ENCODE measurements at places on chromosomes 16 and 17.

- peak; percentile 57 for DNase-seq
Observed at GRCh38 chr17:7213895-7214299, 5.7 kb downstream of the DLG4 start.

GRCh38 chr16:27111486-27111885 is 44.8 kb downstream of the C16orf82 start:
- no peak for DNase-seq

- no peak for DNase-seq
Observed at GRCh38 chr16:70421473-70422311, 17.2 kb downstream of the ST3GAL2 start.

GRCh38 chr17:82519971-82520903 is 705 bp downstream of the FOXK2 start:
- no peak for DNase-seq

- no peak for DNase-seq
Observed at GRCh38 chr16:80710918-80711317, 93.5 kb downstream of the CDYL2 start.

DNA sequence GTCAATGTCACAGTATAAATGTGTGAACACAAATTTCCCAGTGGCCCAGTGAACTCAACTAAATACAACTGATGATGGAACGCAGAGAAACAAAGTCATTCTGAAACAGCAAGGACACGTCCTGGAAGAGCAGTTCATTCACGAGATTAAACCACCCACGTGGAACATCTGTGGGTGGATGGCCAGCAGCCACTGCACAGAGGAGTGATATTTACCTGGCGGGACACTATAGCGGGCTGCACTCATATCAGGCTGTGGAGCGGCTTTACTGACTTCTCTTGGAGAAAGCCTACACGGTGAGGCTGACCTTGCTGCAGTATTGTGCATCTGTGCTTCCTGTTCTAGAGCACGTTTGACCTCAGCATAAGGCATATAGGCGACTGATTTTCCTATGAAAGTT is 87.3 kb downstream of the TTC19 start:
- DNase-seq, result no peak

DNA sequence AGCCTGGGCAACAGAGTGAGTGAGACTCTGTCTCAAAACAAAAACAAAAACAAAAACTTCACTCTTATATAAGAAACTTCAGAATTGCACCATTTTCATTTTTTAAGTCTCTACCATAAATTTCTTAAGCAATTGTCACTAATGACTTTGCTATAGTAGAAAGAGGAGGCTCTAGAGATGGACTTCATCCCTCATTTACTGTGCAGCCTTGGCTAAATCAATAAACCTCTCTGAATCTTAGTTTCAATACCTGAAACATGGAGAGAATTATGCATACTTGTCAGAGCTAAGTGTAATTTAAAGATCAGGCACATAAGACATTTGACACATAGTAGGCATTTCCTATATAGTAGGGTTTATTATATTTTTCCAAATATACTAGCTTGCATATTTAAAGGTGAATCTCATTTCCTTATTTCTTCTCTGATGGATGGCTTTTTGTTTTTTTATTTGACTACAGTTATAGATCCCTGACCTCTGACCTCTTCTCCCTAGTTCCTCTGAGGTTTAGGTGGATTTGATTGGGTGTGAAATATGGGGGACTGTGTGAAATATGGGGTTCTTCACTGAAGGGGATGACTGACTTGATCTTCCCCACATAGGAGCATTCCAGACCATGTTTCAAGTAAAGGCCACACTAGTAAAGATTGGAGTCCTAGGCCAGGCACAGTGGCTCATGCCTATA is 2.7 kb downstream of the CCL5 start:
- DNase-seq, result no peak

GRCh38 chr16:49498666-49499413 is 125.2 kb downstream of the C16orf78 start:
- no peak for DNase-seq

- DNase-seq, result no peak
Observed at GRCh38 chr17:8332688-8333087, 7.0 kb upstream of the ODF4 start.

DNA sequence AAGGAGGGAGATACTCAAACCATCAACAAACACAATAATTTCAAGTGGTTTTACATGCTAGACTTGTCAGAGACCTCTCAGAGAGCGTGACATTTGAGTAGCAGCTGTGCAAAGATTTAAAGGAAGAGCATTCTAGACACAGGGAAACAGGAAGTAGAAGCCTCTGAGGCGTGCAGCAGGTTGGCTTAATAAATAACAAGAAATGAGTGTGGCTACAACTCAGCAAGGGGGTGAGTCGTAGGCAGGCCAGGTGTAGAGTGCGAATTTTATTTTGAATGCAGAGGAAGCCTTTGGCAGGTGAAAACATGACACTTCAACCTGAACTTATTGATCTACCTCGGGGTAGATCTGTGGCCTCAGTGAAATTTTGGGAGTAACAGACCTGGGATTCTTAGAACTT is 73.2 kb upstream of the MRTFB start:
- peak; percentile 70 for DNase-seq

GRCh38 chr16:19240494-19240893 is 45.0 kb upstream of the CLEC19A start:
- no peak for DNase-seq

DNA sequence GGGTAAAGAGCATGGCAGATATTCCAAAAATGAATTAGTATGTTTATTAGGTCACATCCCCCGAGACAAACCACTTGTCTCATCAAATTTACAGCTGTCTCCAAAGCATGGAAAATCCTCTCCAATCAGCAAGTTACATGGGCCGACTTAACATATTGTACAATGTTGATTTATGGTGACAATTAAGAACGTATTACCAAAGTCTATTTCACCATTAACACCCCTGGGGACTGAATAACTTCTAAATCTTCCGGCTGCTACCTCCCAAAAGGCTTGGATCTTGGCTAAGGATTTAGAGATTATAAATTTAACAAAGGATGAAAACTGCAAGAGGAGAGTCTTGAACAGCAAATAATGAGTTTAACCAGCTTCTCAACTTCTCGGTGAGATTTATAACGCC is 311.9 kb downstream of the NPIPA8 start:
- DNase-seq, result no peak

DNA sequence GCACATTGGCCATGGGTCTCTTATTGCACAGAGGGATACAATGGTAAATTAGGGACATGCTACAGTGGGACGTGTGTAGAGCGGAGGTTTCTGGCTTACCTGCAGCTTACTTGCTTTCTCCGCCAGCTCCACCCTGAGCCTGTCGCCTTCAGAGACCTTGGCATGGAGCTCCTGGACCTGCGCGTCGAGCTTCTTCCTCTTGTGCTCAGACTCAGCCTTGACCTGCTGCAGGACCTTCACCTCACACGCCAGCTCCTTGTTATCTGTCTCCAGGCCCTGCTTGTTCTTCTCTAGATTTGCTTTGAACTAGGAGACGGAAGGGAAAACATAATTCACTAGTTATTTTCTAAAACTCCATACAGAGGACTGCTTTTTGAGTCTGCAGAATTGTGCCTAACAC is 63.5 kb downstream of the NDEL1 start:
- no peak for DNase-seq

DNA sequence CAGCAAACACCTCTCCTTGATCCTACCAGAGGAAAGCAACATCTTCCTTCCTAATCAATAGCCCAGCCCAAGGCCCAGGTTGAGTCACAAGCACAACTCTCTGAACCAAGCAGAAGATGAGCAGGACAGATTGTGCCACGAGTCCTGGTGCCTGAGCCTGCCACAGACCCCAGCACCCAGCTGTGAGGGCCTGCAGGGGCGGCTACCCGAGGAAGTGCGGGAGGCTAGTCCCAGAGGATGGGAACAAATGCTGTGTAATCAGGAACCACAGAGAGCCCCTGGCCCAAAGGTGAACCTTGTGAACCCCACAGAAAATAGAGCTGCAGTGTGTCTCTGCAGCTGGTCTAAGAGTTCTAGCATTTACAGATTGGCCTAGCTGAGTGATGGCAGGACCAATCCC is 126.8 kb upstream of the HSBP1 start:
- DNase-seq, result no peak

DNA sequence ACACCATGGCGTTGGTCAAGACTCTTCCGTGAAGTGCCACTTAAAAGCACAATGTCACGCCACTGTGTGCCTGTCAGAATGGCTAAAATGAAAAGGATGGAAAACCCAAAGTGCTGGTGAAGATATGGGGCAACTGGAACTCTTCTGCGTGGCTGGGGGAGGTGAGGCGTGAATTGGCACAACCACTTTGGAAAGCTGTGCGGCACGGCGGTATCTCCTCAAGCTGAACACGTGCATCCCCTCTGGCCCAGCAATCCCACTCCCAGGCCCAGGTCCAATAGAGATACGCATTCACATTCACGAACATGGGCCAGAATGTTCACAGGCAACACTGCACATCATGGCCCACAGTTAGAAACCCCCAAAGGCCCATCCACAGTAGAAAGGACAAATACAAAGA is 8.9 kb downstream of the DUSP3 start:
- DNase-seq, result no peak

- DNase-seq, result no peak
Observed at GRCh38 chr16:49822649-49823370, 33.1 kb downstream of the ZNF423 start.

DNA sequence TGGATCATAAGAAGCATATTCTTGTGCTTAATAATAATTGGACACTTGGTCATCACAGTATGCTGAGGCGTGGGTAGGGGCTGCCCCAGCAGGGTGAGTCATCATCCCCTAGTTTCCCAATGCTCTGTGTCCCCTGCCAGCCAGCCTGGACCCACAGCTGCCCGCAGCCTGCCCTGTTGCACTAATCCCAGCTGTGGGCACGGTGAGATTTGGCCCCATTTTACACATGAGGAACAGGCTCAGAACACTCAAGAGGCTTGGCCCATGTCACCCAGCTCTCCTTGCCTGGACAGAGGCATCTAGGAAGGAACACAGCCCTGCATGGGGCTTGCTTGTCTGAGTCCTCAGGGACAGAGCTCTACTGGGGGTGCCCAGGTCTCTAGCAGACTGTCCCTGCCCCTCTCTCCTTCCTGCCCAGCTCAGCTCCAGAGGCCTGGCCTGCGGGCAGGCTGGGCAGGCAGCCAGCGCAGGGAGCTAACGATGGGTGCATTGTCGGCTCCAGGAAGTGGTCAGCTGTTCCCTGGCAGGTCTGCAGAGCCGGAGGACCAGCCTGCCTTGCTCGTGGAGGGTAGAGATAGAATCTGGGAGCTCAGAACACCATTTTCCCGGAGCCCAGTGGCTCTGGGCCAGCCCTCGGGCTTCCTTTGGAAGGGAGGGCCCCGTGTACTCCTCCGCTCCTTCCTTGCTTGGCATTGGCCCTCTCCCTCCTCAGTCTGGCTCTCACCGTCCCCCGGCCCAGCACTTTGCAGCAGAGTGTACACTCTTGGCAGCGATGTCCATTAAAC is 189.4 kb downstream of the RAB11FIP4 start:
- peak; percentile 94 for DNase-seq

DNA sequence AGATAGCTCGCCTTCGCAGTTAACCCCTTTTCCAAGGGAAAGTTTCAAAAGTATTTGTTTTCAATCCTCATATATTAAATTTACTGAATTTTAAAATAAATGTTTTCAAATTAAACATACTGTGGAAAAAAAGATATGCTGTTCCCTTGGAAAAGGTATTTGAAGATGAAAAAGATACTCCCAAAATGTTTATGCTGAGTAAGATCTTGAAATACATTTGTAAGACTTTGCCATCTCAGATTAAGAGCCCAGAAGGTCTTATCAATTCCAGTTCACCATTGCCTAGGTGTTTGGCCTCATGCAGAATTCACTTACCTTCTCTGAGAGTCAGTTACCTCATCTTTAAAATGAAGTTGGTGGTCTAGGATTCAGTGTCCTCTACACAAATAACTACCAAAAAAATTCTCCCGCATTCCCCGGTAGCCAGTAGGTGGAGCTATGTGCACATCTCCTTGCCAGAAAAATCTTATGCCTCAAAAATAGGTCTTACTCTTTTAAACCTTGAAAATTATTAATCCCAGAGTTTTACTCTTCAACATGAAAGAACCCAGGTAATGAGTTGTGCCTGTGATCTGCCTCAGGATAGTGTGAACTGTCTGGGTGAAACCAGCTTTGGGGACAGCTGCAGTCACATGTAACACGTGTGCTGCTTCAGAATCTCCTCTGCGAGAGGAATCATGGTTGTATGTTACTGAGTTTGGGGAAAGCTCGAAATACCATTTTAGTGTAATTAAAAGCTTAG is 178.3 kb downstream of the MRTFB start:
- DNase-seq, result peak; percentile 35

- DNase-seq, result peak; percentile 98
Observed at GRCh38 chr17:7572588-7573323, 6.7 kb upstream of the CD68 start.

- no peak for DNase-seq
Observed at GRCh38 chr17:4786106-4786511, at the start of gene VMO1. Gene VMO1 (minus strand): TSS chr17:4786364. CDS start chr17:4786352, 12 bp downstream.

GRCh38 chr16:56234737-56235136 is 43.4 kb downstream of the GNAO1 start:
- DNase-seq, result no peak

GRCh38 chr17:6455321-6455705 is 11.1 kb downstream of the PIMREG start:
- DNase-seq, result no peak

- no peak for DNase-seq
Observed at GRCh38 chr17:68460715-68461114, 3.4 kb upstream of the WIPI1 start.

- no peak for DNase-seq
Observed at GRCh38 chr17:5552841-5553240, 31.5 kb downstream of the NLRP1 start.

- peak; percentile 90 for DNase-seq
Observed at GRCh38 chr17:37842401-37842800, 81.8 kb upstream of the TBC1D3K start.

GRCh38 chr17:67449065-67449464 is 72.0 kb downstream of the PITPNC1 start:
- DNase-seq, result no peak

- peak; percentile 74 for DNase-seq
Observed at GRCh38 chr16:361872-362701, 8.3 kb downstream of the MRPL28 start.

DNA sequence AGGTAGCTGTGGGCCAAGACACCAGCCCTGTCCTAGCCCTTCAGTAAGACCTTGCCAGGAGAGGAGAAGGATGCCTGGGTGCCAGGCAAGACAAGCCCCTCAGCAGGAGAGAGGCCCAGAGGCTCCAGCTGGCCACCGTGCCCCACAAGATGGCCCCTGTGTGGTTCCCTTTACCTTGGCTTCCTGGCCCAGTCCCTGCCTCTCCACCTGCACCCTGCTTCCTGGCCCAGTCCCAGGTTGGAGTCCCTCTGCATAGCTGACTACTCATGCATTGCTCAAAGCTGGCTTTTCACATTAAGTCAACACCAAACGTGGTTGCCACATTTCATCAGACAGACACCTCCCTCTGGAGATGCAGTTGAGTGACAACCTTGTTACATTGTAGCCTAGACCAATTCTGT is 4.0 kb downstream of the SYNGR3 start:
- DNase-seq, result peak; percentile 67

DNA sequence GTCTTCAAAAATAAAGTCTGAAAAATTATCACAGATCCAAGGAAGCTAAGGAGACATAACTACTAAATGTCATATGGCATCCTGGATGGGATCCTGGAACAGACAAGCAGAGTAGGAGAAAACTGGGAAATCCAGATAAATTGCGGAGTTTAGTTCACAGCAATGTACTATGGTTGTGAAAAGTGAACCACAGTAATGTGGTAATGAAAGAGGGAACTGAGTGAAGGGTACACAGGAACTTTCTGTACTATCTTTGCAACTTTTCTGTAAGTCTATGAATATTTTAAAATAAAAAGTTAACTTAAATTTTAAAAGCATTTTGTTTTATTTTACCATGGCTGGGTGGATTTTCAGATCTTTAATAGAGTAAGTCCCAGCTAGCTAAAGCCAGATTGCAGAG is 16.3 kb downstream of the SLFN12L start:
- DNase-seq, result no peak

GRCh38 chr17:48565022-48565554 is 13.1 kb downstream of the HOXB4 start:
- no peak for DNase-seq

All from RCC 7860 (cell line).